ENCODE measurements at places on chromosomes 7 and 10.

DNA sequence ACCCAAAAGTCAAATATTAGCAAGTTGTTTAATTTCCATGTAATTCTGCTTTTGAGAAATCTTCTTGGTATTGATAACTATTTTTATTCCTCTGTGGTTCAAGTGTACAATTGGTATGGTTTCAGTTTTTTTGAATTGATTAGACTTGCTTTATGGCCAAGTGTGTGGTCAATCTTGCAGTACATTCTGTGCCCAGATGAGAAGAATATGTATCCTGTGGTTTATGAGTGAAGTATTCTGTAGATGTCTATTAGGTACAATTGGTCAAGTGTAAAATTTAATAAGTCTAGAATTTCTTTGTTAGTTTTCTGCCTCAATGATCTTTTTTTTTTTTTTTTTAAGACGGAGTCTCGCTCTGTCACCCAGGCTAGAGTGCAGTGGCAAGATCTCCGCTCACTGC lies 36.6 kb upstream of the C7orf33 start:
- DNase-seq: no peak

DNA sequence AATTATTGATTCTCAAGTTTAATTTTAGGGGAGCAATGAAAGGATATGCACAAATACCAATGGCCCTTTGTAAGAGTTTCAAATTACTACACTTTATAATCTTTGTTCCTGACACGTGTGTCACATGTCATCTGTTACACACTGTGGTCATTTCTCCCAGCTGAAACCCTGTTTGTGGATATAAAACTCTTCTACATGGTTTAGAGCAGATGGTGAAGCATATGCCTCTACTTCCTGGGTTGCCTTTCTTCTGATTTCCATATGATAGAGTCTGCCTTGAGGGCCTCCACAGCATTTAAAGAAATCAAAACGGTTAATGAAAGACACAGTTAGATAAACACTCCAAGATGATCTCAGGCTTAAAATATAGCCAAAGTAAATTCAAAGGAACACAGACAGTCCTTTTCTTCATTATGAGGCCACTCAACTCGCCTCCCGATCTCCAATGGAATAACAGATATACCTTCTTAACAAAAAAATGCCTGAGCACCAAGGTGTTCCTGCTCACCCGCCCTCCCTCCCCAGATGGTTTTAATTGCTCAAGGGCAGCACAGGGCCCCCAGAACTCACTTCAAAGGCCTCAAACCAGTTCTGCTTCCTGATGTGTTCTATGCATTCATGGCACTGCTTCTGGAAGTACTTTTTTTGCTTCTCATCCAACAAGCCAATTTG lies 75.0 kb downstream of the CPVL start:
- DNase-seq: no peak

DNA sequence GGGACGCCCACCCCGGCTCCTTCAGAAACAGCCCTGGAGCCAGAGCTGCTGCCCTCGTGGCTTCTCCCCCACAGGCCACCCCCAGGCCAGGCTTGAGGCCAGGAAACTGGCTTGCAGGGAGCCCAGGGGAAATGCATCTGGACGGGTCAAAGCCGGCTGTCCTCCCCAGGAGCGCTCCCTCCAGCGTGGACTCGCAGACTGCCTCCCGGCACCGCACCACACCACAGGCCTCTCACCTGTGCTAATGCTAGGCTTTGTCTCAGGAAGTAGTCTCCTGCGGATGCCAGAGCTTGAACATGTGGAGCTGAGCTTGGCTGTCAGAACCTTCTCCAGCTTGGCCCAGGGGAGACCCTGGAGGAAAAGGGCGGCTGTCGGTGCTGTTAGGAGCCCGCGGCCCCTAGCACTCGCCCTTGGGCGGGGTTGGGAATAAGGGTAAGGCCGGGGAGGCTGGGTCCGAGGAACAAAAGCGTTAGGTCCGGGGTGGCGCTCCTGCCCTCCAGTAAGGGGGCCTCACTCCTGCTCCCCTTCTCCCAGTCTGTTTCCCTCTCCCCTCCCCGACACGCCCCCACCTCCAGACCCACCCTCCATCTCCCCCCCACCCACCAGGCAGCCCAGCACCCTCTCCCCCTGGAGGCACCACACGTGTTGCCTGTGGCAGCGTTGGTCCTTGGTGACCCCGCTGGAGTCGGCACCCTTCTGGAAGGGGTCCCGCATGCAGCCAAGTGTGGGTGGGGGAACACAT lies 21.6 kb upstream of the DRGX start:
- DNase-seq: no peak

DNA sequence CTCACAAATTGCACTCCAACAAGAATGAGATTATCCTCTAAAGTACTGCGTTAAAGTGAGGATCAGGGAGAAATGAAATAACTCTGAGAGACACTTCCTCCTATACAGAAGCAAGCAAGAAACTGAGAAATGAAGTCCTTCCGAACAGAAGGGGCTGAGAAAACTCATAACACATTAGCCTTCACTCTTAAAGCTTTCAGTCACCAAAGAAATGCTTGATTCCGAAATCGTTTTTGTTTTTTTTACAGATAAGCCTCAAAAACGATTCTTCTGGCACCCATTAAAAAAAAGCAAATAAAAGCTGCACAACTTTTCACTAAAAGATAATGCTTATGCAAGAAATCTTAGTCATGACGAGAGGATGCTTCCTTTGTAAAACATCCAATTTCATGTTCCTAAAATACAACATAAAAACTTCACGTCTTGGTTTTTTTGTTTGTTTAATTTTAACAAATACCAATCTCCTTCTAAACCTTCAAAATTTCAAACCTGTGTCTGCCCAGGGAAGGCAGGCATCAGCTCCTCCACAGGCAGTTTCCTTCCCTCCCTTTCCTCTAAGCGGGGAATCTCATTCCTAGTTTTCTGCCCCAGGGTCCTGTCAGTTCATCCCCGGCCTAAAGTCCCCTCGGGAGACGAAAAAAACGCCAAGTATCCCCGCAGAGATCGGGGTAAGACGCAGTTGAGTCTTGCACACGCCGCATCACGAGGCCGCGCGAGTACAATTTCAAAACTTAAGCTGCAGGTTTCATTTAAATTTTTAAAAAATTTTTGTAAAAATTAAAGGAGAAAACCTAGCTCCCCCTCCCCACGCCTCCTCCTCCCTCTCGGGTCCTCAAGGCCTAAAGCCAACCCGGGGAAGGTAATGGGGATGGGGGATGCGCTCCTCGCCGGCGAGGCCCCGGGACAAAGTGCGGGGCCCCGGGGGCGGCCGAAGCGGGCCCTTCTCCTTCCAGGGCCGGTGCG lies 1.1 kb downstream of the BAZ1B start:
- no peak for DNase-seq

GRCh38 chr7:132865366-132866143 lies 216.3 kb downstream of the CHCHD3 start:
- no peak for DNase-seq

GRCh38 chr10:123912466-123912865 lies 20.9 kb upstream of the CPXM2 start:
- no peak for DNase-seq

- DNase-seq: no peak
Observed at GRCh38 chr7:139623518-139623917, 100.0 kb downstream of the CLEC2L start.

DNA sequence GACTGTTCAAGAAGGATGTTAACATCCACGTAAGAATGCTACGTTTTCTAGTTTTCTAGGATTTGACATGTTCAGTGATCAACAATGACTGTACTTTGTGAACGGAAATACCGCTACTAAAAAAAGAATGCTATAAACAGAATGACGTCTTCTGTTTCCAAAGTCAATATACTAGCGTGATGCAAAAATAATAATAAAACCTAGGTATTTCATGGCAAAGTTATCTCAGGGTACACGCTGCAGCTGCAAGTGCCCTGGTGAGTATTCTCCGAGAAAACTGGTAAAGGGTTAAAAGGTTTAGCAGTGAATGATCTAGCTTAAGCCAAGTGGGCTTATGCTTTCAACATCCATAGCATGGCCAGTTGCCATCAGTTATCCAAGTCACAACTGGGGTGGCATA lies 653.3 kb upstream of the PFKP start:
- no peak for DNase-seq

GRCh38 chr10:132397036-132397541 lies at the start of gene PWWP2B:
TSS of gene PWWP2B (plus strand) at chr10:132397200. CDS start at chr10:132397227, 27 bp downstream.
- peak; percentile 36 for DNase-seq

DNA sequence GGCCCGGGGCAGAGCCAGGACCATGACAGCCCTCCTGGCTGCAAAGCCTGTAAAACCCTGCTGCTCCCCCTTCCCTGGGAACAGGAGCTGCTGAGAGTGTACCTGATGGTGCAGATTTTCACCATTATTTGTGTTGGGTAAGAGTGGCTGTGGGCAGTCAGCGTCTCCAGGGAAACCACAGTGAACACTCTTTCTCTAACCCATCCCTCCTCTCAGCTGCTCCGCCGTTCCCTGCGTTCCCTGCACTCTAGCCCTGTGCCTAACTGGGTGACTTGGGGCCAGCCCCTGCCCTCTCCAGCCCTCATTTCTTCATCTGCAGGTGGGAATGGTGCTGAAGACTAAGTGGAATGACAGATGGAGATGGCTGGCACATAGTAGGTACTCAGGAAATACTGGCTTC lies 75.9 kb upstream of the PCBD1 start:
- DNase-seq: no peak

DNA sequence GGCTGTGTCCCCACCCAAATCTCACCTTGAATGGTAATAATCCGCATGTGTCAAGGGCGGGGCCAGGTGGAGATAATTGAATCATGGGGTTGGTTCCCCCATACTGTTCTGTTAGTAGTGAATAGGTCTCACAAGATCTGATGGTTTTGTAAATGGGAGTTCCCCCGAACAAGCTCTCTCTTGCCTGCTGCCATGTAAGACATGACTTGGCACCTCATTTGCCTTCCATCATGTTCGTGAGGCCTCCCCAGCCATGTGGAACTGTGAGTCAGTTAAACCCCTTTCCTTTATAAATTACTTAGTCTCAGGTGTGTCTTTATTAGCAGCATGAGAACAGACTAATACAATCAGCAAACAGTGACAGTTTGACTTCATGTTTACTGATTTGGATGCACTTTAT lies 14.6 kb upstream of the R3HCC1L start:
- no peak for DNase-seq

- DNase-seq: no peak
Observed at GRCh38 chr10:79310911-79311573, 36.2 kb upstream of the PPIF start.

All from PC-9 (cell line).